ENCODE measurements at places on chromosomes 2 and 18.
A peak's percentile ranks its signal among the peaks of the same experiment; 100 is the strongest.

DNA sequence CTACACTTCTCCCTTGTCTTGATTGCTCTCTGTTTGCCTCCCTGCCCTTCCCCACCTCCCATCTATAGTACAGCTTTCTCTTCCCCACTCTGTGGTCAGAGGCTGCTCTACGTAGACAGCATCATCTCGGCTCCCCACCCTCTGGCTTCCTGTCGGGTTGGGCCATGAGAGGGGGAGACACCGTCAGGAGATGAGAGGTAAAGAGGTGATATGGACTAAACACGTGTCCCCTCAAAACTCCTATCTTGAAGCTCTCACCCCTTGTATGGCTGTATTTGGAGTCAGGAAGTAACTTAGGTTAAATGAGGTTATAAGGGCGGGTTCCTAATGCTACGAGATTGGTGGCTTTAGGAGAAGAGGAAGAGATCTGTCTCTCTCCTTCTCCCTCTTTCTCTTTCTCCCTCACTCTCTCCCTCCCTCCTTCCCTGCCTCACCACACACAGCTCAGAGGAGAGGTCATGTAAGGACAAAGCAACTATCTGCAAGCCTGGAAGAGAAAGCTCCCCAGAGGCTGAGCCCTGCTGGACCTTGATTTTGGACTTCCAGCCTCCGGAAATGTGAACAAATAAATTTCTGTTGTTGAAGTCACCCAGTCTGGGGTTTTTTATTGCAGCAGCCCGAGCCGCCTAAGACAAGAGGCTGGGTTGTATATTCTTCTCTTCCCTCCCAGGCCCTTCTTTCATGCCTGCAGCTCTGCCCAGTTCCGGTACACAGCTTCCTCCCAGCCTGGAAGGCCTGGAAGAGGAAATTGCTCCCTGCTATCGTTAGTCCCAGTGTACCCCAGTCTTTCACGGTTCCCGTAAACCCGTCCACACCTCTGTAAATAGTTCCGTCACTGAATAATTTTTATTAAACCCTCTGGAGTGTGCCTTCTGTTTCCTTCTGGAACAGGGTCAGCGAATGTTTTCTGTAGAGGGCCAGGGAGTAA lies 138.0 kb downstream of the AKAIN1 start:
- DNase-seq = no peak

DNA sequence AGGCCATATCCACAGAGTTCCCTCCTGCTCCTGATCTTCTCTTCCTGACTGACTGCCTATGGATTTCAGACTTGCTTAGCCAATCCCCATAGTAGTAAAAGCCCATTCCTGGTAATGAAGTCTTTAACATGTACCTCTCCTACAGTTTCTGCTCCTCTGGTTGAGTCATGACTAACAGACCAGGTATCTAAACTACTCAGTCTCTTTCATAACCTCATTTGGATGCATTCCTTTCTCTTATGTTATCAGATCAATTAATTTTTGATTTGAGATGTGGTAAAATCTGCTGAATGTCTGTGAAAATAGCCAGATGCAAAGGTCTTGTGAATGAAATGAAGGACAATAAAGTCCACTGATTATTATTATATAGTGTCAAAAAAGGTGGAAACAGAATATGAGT lies 198.0 kb downstream of the NBAS start:
- DNase-seq = no peak

DNA sequence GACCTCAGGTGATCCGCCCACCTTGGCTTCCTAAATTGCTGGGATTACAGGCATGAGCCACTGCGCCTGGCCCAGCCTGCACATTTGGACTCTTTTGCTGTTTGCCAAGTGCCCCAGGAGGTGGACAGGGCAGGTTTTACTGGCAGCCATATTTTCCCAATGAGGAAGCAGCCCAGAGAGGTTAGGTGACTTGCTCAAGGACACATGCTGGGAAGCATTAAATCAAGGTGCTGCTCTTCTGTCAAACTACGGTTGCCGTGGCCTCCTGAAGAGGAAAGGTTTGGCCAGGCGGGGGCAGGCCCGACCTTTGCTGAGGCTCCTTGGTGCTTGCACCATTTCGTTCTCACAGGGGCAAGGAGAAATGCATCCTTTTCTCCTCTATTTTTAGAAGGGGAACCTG lies 44.0 kb downstream of the DNMT3A start:
- no peak for DNase-seq

DNA sequence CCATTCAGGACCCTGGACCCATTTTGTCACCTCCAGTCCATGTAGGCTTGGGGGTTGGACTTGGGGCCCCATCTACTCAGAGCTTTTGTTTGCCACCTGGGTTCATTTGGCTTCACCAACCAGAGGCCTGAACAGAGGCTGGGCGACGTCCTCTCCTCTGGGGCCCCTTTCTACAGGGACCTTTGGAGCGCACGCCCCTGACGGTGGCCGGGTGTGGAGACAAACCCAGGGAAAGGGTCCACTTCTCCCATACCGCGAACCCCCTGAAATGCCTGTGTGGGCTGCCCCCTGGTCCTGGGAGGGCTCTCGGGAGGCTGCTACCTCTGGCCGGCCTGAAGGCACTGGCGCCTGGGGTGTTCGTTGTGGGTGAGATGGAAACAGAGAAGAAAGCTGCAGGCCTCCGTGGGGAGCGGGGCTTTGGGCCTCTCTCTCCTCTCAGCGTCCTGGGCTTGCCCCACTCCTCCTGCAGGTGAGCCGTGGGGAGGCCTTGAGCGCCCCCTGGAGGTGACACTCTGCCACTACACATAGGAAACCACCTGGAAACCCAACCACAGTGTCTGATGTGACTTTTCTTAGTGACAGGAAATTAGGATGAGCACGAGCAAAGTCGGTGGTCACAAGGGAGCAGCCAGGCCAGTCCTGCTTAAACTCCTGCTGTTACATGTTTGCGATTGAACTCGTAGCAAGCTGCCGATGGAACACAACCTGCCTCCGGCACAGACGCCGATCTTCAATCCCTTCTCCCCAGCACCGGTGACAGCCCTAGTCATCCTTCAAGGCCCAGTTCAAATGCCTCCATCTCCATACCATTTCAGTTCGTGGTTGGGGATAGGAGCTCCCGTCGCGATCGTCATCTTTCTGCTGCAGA lies 12.0 kb upstream of the NTSR2 start:
- DNase-seq = no peak

DNA sequence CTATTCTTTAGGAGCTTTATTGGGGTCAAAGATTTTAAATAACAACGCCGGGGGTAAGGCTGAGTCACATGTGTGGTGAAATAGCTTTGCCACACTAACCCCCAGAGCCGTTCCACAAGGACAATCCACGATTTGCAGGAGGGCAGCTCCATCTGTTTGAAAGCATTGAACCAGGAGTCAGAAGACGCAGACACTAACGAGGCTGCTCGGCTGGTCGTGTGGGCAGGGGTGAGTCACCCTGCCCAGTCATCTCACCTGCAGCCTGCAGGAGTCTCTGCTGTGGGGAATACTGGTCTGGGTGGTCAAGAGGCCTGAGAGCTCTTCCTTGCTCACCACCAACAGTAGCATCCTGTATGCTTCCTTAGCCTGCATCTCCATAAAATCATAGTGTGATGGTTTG lies 149.2 kb upstream of the NCK2 start:
- DNase-seq = no peak

GRCh38 chr2:234983011-234983726 lies 31.4 kb downstream of the SH3BP4 start:
- DNase-seq = no peak

GRCh38 chr18:45034179-45034578 lies 353.5 kb downstream of the SETBP1 start:
- DNase-seq = no peak

- no peak for DNase-seq
Observed at GRCh38 chr18:22439447-22439846, 21.7 kb upstream of the CTAGE1 start.

- no peak for DNase-seq
Observed at GRCh38 chr2:58449286-58450010, 208.3 kb upstream of the FANCL start.

GRCh38 chr18:10040287-10041011 lies 126.6 kb downstream of the VAPA start:
- DNase-seq = no peak

DNA sequence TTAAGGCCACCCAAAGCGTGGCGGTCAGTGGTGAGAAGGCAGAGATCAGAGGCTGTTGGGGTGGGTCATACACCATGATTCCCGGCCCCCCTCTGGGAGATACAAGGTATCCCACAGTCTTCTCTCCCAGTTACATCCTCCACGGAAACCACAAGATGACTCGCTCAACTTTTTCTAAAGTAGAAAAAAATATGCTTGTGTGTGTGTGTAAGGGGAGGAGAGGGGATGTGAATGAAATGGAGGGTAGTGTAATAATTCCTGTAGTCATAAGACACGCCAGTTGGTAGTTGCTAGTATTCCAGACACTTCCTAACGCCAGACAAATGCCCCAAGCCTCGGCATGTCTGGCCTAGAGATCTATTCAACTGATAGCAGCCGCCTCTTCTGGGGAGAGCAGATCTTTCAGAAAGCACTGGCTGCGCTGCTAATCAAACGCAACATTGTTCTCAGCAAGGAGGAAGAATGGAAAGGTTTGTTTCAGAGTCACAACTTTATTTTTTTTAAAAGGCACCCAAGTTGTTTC lies 143.5 kb downstream of the TGIF1 start:
- peak; percentile 62 for DNase-seq

- no peak for DNase-seq
Observed at GRCh38 chr2:47905386-47906156, 727 bp downstream of the FBXO11 start.

DNA sequence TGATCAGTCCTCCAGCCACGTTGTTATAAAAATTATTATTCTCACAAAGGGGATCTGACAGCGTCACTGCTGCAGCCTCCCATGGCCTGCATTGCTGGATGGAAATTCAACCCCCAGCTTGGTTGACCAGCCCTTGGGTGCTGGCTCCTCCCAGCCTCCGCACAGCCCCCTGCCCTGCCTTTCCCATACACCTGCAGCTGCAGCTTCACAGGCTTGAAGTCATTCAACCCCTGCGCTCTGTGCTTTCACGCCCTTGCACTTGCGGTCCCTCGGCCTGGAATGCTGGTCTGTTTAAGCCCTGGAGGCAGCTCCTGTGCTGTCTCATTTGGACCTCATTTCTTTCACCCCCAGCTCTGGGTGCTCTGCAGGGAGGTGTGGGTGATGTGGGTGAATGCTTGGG lies 860 bp upstream of the CD8A start:
- no peak for DNase-seq

DNA sequence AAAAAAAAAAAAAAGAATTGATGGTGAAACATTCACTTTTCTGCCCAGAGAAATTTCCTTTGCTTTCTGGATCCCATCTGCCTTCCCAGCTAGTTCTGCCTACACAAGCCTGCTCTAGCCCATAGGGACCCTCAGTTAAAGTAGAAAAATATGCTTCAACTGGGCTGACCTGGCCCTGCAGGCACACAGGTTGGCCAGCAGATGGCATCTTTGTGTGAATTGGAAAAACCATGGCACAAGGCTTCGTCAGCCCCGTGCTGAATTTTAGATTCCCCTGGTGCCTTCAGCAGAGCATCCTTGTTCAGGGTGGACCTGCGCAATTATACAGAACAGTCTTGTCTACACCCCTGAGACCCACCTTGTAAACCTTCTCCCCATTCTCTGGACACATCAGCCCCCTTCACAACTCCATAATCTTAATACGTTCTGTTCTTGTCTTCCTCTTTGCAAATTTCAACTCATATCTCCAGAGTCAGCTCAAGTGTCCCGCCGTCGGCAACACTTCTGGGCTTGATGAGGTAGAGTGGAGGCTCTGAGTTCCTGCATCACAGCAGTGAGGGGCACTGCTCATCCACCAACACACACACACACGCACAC lies 114.5 kb downstream of the INSIG2 start:
- peak; percentile 4 for DNase-seq

DNA sequence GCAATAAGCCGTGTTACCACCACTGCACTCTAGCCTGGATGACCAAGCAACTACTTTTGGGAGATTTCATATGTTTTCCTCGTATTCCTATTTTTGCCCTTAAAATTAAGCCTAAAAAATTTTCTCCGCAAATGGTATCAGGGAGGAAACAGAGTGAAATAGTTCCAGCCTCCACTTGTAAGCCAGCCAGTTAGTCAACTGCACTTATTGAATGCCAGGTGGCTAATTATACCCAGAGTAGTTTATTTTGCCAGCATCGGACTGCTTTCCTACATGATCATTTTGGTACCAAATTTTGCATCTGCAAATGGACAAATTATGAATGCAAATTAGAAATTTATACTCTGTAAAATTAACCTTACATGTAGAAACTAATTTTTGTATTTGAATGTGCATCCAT lies 90.2 kb upstream of the ARHGAP28 start:
- no peak for DNase-seq

GRCh38 chr2:239234191-239235175 lies 166.3 kb downstream of the HDAC4 start:
- DNase-seq = no peak

DNA sequence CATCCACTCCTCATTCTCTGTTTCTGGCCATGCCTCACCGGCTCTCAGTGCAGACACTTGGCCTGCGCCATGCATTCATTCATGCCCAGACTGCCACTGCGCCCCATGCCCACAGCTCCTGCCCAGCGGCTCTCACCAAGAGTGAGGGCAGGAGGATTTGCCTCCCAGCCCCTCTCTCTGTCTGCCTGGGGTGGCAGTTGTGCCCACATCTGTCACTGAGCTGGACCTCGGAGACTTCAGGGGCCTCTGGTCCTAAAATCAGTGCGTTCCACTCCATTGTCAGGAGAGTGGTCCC lies 75.1 kb downstream of the CIB4 start:
- no peak for DNase-seq

DNA sequence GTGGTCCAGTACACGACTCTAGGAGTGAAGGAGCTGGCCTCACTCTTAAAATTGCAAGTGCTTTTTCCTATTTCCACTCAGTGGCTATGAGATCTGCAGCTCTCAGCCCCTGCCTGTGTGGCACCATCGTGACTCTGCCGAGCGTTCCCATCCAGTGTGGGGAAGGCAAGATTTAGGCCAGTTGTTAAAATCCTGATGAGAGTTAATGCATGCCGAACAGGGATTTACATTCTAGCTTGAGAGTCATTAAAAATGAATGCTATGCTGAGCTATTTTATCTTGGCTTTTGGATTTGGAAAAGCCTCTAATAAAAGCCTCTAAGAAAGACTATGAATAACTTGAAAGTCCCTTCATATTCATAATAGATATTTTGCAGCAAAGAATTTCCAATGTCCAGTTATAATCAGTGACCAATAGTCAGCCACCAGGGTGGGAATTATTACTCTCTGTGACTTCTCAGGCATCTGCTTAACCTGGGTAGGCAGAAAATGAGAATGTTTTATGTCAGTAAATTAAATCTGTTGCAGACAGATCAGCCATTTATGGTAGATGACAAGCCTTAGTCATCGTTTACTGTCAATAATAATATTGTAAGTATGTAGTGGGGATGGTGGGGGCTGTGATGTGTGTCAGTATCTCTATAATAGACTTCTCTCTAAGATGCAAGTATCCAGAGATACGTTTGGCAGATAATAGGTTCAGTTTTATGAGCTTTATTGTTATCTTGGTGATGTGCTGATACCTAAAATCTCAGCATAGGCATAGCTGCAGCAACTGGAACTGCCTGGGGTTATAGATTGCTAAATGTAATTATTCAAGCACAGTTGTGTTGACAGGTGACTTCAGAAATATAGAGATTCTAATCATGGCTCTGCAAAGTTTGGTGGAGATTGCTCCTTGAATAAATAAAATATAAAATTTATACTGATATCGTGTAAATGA lies 207.8 kb downstream of the SOCS6 start:
- DNase-seq = no peak
